ENCODE measurements at places on chromosomes 5 and 9.
A peak's percentile ranks its signal among the peaks of the same experiment; 100 is the strongest.

DNA sequence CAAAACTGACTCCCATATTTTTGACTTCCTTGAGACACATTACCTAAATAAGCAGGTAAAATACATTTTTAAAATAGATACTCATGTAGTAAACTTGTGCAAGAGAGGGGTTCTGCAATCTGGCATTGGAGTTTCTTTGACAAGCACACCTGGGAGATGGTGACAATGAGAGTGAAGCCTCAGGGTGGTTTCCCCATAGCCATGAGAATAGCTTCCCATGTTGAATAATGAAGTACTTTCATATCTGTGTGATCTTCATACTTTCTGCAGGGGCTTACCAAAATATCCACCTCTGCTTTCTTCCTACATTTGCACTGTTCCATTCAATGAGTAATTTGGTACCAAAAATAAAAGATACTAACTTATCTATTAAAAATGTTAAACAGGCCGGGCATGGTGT is 44.7 kb upstream of the VCAN start:
- DNase-seq, result no peak

DNA sequence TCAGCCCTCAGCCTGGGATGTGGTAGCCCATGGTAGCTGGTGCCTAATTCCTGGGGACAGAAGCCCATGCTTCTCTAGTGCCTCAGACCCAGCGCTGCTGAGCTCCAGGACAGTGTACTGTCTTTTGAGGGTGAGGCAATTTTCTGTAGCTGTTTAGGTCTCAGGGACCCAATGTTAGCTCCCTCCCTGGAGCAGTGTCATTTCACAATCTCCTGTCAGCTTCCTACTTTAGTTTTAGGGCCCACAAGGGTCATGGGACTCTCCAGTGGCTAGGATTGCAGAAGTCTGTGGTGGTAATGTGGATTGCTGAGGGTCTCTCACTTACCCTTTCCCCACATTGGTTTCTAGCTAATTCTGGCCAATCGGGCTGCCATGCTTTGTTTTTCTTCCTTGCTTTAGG is 67.7 kb upstream of the CCL21 start:
- no peak for DNase-seq

DNA sequence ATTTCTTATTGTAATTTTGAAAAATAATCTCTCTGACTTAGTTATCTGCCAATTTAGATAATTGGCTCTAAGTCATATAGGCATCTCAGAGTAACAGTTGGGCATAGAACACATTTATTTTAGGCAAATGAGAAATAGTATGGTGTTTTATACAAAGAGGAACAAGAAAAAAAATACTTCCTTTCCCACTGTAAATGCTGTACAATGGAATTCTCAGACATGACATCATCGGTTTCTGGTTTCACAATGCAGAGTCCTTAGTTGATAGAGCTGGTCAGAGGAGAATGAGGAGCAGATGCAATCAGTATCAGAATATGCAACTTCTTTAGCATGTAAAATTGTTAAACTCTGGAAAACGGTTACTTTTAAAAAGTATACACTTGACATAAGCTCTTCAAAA is 49.4 kb downstream of the PLK2 start:
- DNase-seq, result no peak

DNA sequence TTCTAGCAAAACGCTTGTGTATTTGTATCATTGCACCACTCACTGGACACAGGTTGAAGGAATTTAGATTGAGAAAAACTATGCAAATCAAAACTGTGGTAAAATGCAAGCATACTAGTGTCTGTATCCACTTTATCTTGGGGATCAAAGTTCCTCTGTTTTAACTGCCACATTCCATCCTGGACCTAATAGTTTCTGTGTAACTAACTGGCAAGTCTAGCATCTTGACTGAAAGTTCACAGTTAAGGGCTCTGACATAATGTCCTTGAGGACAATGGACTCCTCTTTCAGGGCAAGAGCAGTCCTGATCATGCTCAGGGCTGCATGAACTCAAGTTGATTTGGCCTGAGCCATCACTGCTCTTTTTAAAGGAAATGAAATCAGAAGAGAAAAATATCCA is 30.7 kb downstream of the NFIB start:
- DNase-seq, result no peak

DNA sequence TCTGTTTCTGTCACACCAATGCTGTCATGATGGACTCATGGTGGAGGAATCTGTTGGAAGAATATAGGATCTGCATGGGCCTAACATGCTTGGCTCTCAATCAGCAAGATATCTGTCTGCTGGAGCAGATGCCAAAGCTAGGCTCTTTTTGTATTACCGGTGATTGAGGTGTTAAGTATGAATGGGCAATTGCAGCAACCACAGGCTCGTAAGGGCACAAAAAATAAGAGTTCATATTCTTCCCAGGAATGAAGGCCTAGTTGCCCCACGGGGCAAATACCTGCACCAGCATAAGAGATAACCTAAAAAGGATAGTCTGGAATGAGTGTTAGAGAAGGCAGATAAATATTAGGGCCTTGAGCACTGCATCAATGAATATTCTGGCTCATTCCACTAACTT is 679.5 kb upstream of the COX7C start:
- DNase-seq, result no peak

GRCh38 chr5:181173420-181174342 is 26.3 kb downstream of the OR2V2 start:
- peak; percentile 75 for DNase-seq

- DNase-seq, result no peak
Observed at GRCh38 chr5:88663793-88664216, 219.2 kb downstream of the MEF2C start.

DNA sequence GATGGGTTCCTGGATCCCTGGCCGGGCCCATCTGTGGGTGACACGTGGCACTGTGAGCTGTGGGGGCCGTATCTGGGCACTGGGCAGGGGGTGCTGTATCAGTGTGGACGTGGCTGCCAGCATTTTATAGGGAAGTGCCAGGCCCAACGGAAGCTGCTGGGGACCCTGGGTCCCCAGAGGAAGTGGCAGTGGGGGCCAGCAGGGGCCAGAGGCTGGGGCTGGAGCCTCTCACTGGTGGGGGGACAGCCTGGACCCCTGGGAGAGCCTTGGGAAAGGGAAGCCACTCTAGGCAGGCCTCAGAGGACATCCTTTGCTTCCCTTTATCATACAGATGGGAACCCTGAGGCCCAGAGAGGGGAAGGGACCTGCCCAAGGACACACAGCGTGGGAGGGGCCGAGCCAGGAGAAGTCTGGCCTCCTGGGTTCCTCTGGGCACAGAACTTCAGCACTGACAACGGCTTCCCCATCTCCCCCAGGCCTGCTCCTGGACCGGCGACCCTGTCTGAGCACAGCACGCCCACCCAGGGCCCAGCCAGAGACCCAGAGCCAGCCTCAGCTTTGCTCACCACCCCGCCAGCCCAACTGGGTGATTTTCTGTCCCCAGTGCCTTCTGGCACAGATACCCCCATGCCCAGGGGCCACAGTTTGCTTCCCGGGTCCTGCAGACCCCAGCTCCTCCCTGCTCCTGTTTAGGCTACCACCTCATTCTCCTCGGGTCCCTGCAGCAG is 15.5 kb upstream of the LAMC3 start:
- DNase-seq, result no peak

GRCh38 chr5:74127381-74128320 is 501.7 kb downstream of the ARHGEF28 start:
- DNase-seq, result no peak

GRCh38 chr5:88932541-88932940 is 49.6 kb upstream of the MEF2C start:
- no peak for DNase-seq

GRCh38 chr5:172334196-172334595 is 50.6 kb upstream of the UBTD2 start:
- DNase-seq, result no peak

DNA sequence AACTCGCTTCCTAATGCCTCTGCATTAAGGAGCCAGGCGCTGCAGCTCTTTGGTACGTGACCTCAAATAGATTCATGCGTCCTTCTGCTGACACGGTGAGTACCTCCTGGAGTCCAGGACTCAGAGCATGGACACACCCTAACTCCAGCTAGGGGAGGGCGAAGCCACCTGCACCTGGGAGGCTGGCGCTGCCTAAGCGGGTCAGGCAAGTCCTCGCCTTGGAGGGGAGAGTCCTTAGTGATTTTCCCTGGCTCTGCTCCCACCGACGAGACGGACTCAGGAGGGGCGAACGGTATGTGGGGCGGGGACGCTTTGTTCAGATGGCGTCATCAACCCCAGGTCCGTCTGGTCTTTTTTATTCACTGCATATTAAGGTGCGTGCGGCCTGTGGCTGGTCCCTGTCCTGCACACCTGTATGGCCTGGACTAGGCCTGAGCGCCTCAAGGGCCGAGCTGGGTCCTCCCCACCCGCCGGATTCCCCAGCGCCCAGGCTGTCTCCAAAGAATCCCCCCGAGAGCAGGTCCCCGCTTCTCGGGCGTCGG is 50.3 kb downstream of the NSUN2 start:
- no peak for DNase-seq

- DNase-seq, result no peak
Observed at GRCh38 chr5:3931976-3932375, 336.3 kb downstream of the IRX1 start.

DNA sequence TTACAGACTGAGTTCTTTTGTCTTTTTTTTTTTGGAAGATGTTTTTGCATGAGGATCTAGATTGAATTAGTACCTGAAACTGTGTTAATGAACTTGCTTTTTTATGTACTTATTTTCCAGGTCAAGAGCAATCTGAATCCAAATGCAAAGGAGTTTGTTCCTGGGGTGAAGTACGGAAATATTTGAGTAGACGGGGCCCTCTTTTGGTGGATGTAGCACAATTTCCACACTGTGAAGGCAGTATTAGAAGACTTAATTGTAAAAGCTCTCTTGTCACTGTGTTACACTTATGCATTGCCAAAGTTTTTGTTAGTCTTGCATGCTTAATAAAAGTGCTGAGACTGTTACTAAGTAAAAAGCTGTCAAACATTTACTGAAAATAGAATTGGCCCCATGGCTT is 14.5 kb downstream of the SLC23A1 start:
- no peak for DNase-seq

- DNase-seq, result peak; percentile 50
Observed at GRCh38 chr9:131709771-131710431, 30.0 kb downstream of the RAPGEF1 start.

DNA sequence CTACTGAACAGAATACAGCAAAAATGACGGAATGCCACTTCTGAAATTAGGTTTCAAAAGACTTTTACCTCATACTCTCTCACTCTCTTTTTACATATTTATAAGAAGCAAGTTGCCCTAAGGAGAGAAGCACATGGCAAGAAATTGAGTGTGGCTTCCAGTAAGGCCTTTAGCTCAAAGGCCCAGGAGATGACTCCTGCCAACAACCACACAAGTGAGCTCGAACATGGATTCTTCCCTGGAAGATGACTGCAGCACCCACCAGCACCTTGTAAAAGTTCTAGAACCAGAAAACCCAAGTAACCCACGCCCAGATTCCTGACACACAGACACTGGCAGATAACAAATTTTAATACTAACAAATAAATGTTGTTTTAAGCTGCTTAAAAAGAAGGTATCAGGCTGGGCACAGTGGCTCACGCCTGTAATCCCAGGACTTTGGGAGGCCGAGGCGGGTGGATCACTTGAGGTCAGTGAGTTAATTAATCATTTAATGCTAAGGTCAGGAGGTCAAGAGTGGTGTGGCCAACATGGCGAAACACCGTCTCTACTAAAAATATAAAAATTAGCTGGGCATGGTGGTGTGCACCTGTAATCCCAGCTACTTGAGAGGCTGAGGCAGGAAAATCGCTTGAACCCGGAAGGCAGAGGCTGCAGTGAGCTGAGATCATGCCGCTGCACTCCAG is 17.0 kb downstream of the PTBP3 start:
- no peak for DNase-seq

DNA sequence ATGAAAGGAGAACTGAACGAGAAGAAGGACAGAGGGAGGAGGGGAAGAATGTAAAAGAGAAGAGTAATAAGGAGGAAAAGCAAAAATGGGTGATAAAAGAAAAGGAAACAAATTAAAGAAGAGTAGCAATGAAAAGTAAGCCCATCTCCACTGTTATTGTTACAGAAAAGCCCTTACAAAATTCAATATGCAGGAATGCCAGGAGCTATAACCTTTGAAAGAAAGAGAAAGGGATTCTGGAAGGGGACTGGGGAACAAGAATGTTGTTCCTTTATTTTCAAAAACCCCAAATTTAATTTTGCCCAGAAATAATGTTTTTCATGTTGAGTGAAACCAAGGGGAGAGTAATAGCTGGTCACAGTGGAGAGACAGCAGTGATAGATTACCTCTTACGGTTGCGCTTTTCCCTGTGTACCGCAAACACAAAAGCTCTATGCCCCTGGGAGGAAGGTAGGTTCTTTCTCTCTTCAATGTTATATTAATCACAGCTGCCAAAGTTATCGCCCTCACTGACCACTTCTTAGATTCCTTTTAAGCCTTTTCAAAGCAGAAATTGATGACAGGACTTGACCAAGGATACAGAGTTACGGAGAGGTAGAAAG is 86.7 kb downstream of the BRINP1 start:
- DNase-seq, result no peak

- no peak for DNase-seq
Observed at GRCh38 chr9:120872791-120873502, 4.0 kb downstream of the PHF19 start.

- DNase-seq, result no peak
Observed at GRCh38 chr9:132369421-132369820, 14.6 kb upstream of the SETX start.

DNA sequence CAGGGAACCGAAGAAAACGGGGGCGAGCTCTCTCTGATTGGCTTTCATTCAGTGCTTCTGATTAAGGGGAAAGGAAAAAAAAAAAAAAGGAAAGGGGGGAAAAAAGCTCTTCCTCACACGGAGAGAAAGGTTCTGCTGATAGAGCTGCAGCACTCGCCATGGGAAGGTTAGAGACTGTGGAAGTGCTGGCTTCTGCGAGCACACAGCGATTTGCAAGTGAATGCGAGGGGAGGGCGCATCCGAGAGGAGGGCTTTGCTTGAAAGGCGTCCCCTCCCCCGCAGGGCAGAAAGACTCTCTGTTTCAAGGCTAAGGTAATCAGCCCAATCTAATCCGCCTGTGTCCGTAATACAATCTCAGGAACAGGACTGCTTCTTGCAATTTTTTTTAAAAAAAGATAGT is at the start of gene CDH10:
Gene CDH10 (minus strand): TSS at position 218 of the 400 bp plus-strand sequence. CDS start 51,488 bp downstream, outside the sequence.
- no peak for DNase-seq

GRCh38 chr5:140236891-140237598 is 62.1 kb downstream of the CYSTM1 start:
- DNase-seq, result no peak

- DNase-seq, result no peak
Observed at GRCh38 chr9:28747351-28747985, 1174.2 kb upstream of the C9orf72 start.

- DNase-seq, result no peak
Observed at GRCh38 chr9:70340572-70340971, 73.9 kb downstream of the KLF9 start.

Measured in activated CD4-positive, alpha-beta T cell treated with anti-CD3 and anti-CD28 coated beads, Interleukin-2, amount 10 ng/mL, durations not matched to agents 7 days and 5 days (primary cell).